ENCODE measurements at places on chromosomes 1 and 21.
A peak's percentile ranks its signal among the peaks of the same experiment; 100 is the strongest.

DNA sequence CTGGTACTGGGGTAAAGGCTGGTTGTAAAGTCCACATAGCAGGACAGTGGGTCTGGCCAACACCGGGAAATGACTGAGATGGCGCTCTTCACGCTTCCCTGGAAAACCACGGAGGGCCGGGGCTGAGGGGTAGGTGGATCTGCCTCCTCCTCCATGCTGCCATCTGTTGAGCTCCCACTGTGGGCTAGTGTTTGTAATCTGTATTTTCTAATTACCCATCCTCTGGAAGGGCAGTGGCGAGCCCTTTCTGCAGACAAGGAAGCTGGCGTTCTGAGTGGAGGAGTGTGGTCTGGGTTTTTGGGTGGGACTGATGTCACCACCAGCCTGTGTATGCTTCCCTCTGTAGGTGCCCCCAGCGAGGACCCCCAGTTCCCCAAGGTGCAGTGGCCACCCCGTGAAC, 34.1 kb upstream of the LHX4 start:
- DNase-seq: no peak

DNA sequence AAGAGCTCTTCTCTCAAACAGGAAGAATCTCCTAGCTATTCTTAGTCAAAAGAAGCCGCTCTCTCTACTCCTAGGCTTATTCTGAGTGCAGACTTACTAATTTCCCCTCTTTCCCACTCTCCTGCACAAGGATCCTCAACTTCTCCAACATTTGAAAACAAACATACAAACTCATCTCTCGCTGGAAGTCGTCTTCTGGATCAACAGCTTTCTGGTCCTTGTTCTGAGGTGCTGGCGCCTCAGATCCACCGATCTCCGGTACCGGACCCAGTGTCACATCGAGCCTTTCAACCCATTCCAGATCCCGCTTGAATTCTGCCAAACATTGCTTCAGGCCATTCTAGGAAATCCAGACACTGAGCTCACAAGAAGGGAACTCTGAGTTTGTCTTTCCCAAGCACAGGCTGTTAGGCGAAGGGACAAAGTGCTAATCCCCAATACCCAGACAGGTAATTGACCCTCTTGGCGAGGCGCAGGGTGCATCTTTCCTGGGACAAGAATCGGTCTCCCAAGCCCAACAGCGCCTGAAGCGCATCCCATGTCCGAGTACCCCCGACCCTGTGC, 696 bp downstream of the EBNA1BP2 start:
- DNase-seq: no peak

GRCh38 chr1:145695821-145696629, 11.1 kb downstream of the PDZK1 start:
- DNase-seq: no peak

DNA sequence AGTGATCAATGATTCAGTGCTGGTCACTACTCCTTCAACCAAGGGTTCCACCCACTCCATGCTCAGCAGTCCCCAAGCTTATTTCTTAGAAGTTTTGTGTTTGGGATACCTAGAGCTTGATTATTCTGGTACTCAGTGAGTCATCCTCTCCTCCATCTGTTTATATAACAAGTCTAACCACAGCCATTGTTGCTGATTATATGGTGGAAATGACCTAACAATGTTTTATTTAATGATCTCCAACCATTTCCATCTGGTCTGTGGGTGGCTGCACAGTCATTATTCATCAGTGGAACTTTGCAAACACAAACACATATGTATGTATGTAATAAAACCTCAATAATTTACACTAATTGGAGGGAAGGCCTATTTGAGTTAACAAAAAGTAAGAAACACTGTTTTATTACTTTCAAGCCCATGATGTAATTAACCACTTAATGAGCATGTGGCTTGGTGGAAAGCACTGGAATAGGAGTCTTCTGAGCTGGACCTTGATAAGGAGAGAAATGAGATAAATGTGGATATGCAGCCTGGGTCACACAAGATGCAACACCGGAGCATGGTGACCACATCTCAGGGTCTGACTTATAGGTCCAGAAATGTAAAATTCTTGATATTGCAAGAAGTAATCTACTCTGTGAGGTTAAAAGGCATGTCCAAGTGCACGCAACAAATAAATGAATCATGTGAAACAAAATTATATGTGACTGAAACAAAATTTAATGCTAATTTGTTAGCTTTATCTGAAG, 99.0 kb upstream of the WLS start:
- peak; percentile 87 for DNase-seq

DNA sequence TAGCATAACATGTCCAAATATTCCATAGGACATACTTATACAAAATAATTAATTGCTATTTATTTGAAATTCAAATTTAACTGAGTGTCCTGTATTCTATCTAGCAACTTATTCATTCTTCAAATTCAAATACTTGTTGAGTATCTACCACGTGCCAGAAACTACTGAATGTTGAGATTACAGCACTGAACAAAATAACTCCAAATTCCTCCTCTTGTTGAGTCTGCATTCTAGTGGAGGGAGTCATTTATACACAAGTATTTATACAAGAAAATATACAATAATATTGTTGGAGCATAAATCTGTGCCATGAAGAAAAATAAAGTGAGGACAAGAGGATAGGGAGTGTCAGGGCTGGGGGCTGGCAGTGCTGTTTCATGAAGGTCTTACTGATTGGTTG, 43.7 kb upstream of the CDC42BPA start:
- DNase-seq: no peak

- no peak for DNase-seq
Measured at GRCh38 chr1:77846966-77847365, 41.5 kb upstream of the NEXN start.

GRCh38 chr1:151834239-151834638, 2.6 kb upstream of the RORC start:
- no peak for DNase-seq

DNA sequence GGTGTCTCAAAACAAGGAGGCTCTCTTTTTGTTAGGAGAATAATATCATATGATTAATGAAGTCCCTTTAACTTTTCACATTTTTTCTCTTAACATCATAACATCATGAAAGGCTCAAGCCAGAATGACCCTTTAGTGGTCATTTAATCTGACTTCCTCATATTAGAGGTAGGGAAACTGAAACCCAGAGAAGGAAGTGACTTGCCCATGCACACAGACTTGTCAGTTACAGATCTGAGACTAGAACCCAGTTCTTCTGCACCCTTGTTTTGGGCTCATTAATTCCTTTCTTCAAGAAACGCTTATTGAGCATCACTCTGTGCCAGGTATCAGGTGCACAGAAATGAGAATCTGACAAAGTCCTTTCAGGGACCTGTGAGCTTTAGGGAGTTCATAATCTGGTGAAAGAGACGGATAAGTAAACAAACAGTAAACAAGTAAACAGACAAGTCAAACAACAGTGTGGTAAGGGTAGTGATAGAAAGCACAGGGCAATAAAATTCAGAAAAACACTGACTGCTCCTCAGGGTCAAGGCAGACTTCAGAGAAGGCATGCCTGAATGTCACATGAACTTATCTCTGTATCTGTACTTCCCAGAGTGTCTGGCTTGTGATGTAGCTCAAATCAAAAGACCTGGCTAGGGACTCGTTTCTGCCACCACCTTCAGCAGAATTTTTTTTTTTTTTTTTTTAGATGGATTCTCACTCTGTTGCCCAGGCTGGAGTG, 38.3 kb upstream of the OSBPL9 start:
- DNase-seq: no peak

- no peak for DNase-seq
Measured at GRCh38 chr1:176566004-176566975, 103.3 kb downstream of the PAPPA2 start.

DNA sequence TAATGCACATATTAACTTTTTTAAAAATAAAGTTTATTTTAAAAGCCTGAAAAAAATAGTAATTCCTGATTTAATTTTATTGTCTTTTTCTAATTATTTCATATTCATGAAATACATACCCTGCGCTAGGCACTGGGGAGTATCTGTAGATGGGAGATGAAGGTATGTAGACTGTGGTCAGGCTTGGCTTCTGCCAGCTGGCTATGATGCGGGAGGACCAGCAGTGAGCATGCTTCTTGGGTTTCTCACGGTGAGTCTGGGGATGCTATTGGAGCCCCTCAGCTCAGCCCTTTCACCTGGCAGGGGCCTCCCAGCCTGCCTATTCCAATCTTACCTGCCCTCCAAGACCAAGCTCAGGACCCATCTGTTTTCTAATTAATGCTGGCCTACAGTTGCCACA, 138.4 kb downstream of the NOS1AP start:
- DNase-seq: no peak

- DNase-seq: peak; percentile 84
Measured at GRCh38 chr1:192700834-192701271, 64.9 kb downstream of the RGS13 start.

DNA sequence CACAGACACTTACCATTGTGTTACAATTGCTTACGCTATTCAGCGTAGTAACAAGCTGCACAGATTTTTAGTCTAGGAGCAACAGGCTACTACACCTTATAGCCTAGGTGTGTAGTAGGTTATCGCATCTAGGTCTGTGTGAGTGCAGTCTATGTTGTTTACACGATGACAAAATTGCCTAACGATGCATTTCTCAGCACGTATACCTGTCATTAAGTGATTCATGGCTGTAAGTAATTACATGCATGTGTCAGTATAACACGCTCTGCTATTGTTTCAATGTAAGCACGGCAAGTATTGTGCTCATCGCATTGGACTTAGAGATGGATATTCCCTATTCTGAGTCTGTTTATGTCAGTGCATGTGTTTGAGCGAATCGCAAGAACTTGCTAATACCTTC, 15.7 kb upstream of the ZBTB18 start:
- no peak for DNase-seq

- DNase-seq: peak; percentile 53
Measured at GRCh38 chr1:41742219-41742618, 176.5 kb downstream of the HIVEP3 start.

DNA sequence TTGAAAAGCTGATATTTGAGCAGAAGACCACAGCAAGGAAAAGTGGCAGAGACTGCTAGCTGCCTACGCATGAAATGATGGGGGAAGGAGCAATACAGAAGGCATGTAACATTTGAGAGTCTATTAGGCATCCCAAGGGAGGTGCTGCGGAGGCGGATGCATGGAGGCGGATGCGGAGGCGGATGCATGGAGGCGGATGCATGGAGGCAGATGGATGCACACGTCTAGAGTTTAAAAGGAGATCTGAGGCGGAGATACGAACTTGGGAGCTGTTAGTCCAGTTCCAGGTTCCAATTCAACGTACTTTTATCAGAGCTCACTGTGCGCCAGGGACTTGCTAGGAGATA, 744 bp upstream of the DDX20 start:
- no peak for DNase-seq

All from BJ (cell line).